Stimulated activated CD4-positive, alpha-beta T cell treated with anti-CD3 and anti-CD28 coated beads, TNF-alpha, amount 100 ng/mL, for 24 hours (primary cell): ENCODE measurements at places on chromosomes 1 and 21.

- no peak for DNase-seq
These were observed 144.9 kb upstream of the SOD1 start for GRCh38 chr21:31514598-31514997.

DNA sequence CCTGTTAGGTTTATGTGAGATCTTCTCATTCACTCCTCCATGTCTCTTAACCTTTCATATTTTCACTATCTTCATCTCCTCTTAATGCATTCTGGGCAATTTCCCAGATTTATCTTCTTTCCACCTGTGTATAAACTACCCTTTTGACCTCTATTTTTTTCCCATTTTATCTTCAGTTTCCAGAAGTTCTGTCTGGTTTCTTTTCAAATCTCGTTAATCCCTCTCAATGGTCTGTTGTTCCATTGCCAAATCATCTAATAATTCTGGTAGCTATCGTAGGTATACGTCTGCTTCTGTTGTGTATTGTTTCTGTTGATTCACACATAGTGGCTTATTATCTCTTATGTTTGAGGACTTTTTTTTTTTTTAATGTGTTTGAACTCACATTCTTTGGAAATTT lies 25.7 kb upstream of the HYI start:
- no peak for DNase-seq

DNA sequence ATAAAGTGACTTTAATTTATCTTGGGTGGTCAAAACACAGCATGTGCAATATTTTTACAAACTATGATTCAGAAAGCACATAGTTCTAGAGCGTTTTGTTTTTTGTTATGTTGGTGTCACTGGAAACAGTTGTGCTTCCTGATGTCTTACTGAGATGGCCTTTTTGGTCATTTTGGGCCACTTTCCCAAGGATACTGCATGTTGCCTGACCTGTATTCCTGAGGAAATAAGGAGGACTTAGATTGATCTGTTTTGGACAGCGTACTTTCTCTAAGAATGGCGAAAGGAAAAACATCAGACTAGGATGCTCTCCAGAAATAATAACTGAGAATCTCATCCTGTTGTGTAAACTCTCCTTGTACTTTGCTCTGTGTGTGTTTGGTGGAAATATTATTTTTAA lies 451.2 kb downstream of the USP25 start:
- no peak for DNase-seq

GRCh38 chr1:248831842-248832241 lies 6.1 kb upstream of the SH3BP5L start:
- DNase-seq, result no peak

DNA sequence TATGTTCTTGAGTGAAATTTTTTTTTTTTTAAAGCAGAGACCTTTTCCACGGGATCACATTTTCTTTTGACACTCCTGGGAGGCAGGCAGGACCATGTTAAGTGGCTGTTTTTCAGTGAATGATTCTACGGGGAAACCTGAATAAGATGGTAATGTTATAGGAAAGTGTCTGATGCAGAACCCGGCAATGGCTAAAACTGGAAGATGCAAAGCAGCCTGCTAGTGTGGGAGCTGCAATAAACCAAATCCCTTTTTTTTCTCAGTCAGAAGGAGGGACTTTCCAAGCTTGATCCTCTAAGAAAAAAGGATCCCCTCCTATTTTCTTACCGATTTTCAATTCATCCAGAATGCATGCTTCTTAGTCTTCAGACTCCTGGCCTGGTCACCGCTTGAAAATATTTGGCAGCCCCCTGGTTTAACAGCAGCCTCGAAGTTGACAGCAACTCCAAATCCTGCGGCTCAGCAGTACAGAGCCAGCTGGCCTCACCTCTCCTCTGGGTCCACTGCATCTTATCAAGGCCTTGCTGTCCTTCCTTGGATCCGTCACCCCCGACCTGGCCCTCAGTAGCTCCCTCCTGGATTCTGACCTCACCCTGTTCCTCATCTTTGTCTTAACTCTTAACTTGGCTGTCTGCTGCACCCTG lies 5.6 kb downstream of the MX2 start:
- no peak for DNase-seq

GRCh38 chr1:228292609-228292911 lies 84.7 kb downstream of the OBSCN start:
- no peak for DNase-seq

GRCh38 chr1:216306830-216307229 lies 116.4 kb downstream of the USH2A start:
- no peak for DNase-seq

- peak; percentile 73 for DNase-seq
These were observed 48.0 kb upstream of the SLC19A1 start for GRCh38 chr21:45590246-45590725.

- no peak for DNase-seq
These were observed 37.4 kb upstream of the BTG2 start for GRCh38 chr1:203267912-203268311.

- no peak for DNase-seq
These were observed 179.9 kb downstream of the HMCN1 start for GRCh38 chr1:185914089-185914488.

DNA sequence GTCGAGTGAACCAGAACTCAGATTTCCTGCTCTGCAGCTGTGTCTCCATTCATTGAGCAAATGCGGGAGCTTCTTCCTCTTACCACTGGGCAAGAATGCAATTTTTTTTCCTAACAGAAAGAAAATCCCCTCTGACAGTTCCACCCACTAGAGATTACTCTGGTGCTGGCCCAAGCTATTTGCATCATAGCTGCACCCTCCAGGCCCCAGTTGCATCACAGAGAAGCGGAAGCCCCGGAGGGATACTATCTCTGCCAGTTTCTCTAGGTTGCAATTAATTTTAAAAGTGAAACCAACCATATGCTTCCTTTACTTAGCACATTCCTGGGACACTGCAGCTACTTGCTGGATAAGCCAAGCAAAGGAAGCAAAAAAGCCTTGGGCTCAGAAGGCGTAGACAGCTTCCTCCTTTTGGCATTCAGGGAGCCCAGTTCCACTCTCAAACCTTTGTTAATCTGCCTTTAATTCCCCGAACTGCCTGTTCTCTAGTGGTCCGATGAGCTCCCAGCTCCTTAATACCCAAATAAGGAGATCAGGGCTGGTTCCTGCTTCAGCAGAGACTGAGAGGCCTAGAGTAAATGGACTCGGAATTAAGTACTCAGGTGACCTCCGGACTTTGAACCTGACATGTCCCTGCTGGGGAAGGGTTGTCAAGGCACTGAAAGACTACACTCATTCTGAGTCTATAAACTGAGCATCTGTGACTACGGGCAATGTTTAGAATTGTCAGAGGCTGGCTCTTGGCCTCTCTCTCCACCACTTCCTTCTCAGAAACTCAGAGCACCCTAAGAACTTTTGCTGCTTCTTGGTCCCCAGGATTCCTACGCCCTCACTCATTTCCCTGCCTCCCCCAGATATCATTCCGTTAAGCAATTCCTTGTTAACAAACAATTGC lies 72.5 kb upstream of the TNFSF18 start:
- DNase-seq, result no peak

GRCh38 chr21:15788847-15789523 lies 59.2 kb downstream of the USP25 start:
- no peak for DNase-seq
